ENCODE measurements at places on chromosomes 3 and 15. TPM values are rescaled to one million over a fixed set of nuclear protein-coding genes. Genes with fewer than 3 reads are reported as not detected.

The GOLGA8J gene
- total RNA-seq: not detected

The SCAANT1 gene
- not detected for total RNA-seq

The MYO5C gene
- total RNA-seq: 5.3 TPM

DNA sequence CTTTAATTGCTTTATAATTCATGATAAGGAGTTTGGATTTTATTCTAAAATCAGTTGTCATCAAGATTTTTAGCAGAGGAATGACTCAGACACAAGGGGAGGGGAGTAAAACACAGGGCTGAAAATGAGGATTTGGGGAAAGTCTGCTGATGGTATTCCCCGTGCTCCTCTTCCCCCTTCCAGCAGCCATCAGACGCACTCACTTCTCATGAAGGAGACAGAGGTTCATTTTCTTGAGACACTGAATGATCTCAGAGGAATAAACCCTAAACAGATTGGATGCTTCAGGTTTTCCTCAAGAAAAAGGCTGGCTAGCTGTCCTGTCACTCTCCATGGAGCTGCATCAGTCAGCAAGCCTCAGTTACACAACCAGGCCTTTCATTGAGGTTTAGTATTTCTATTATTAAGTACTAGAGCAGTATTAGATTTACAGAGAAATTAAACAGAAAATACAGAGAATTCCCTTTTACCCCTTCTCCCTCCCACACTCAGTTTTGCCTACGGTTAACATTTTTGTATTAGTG, 166.4 kb downstream of the C3orf70 start:
- DNase-seq: no peak
- no peak overlapping the region for H3K27ac ChIP-seq
- no peak overlapping the region for H3K4me3 ChIP-seq
- H3K36me3 ChIP-seq: no peaks in the 10 kb centered on the region

DNA sequence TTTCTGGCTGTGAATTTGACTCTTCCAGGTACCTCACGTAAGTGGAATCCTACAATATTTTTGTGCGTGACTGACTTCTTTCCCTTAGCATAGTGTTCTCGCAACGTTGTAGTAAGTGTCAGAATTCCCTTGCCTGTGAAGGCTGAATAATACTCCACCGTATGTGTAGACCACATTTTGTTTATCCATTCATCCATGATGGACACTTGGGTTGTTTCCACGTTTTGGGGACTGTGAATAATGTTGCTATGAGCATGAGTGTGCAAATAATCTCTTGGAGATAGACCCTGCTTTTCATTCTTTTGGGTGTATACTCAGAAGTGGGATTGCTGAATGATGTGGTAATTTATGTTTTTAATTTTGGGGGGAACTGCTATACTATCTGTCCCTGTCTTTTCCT, 82.2 kb downstream of the APBA2 start:
- no peak overlapping the region for H3K27ac ChIP-seq
- H3K36me3 ChIP-seq: no peaks in the 10 kb centered on the region
- no peaks in the 10 kb centered on the region for H3K4me1 ChIP-seq

GRCh38 chr3:187661267-187661666, 8.9 kb downstream of the SST start:
- no peak for DNase-seq
- no peaks in the 10 kb centered on the region for H3K4me1 ChIP-seq
- no peaks in the 10 kb centered on the region for H3K36me3 ChIP-seq
- no peak overlapping the region for H3K27ac ChIP-seq
- H3K27me3 ChIP-seq: no peaks in the 10 kb centered on the region
- no peak overlapping the region for H3K4me3 ChIP-seq

DNA sequence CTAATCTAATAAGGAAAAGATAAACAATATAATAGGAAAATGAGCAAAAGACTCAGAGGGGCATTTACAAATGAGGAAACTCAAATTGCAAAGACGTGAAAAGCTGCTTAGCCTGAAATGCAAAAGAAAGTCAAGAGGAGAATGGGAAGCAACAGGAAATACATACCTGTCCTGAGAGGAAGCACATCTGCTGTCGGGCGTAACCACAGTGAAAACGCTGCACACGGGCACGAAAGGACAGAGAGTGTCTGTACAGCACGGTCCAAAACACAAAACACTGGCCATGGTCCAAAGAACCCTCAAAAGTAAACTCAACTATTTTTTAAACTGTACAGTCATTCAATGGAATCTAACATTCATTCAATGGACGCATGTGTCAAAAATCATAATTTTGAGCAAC, 100.6 kb downstream of the CHSY1 start:
- H3K4me1 ChIP-seq: no peaks in the 10 kb centered on the region
- no peak overlapping the region for H3K4me3 ChIP-seq
- H3K36me3 ChIP-seq: no peaks in the 10 kb centered on the region
- H3K27me3 ChIP-seq: no peaks in the 10 kb centered on the region
- DNase-seq: no peak

DNA sequence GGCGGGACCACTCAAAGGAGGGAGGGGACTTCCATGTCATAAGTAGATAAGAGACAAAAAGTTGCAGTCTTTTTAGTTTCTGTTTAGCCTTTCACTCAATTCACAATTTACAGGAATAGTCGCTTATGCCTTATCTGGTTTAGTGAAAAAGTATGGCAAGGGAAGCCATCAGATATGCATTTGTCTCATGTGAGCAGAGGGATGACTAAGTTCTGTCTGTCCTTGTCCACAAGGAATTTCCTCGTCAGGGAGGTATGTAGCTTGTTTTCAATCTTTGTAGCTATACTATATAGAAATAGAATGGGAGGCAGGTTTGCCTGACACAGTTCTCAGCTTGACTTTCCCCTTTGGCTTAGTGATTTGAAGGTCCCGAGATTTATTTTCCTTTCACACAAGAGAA, 882.8 kb downstream of the NAALADL2 start:
- no peak overlapping the region for H3K27ac ChIP-seq
- H3K4me1 ChIP-seq: no peaks in the 10 kb centered on the region
- no peak for DNase-seq
- no peaks in the 10 kb centered on the region for H3K36me3 ChIP-seq

DNA sequence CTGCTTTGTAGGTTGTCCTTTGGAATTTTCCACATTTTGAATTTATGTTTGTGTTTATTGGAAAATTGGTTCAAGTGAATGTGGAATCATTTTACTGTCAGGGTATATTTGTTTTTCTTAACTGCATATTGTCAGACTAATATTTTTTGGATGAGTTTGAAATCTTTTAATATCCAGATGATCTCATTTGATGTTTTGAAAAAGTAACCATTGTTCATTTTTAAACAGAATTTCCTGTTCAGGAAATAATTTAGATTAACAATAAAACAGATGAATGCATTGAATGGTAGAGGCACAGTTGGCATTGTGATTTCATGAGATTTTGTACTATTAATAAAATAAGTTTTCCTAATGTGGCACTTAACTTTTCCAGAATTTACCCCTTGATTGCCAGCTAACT, 15.5 kb downstream of the TRAK1 start:
- no peaks in the 10 kb centered on the region for H3K36me3 ChIP-seq
- H3K4me3 ChIP-seq: no peak overlapping the region
- H3K4me1 ChIP-seq: peaks cover 36% of the 10 kb centered on the region
- DNase-seq: no peak
- H3K27me3 ChIP-seq: no peaks in the 10 kb centered on the region

Data from right atrium auricular region (tissue), 2 donors.